ENCODE measurements at places on chromosomes 11 and 22.

- no peak for DNase-seq
Measured at GRCh38 chr11:72856551-72857345, 42.5 kb downstream of the ATG16L2 start.

- DNase-seq, result no peak
Measured at GRCh38 chr22:48531108-48531507, 1296.6 kb downstream of the BRD1 start.

DNA sequence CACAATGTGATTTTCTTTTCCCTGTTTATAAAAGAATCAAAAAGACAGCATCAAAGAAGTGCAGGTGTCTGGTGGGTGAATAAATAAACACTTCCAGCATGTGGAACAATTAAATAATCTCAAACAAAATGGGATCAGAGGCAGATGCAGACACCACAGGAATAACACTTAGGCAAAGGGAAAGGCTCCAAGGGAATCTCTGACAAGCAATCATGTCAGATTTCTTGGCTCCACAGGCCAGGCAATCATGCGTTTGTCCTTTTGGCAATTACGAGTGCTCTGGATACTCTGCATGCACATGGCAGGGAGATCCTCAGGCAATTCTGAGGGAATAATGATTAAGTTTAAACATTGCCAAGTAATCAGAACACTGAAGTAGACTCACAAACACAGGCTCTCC is 403.5 kb upstream of the LUZP2 start:
- DNase-seq, result no peak

- DNase-seq, result no peak
Measured at GRCh38 chr11:111549869-111550203, 9.3 kb downstream of the LAYN start.

- DNase-seq, result no peak
Measured at GRCh38 chr11:44256673-44257291, 53.2 kb downstream of the ALX4 start.

DNA sequence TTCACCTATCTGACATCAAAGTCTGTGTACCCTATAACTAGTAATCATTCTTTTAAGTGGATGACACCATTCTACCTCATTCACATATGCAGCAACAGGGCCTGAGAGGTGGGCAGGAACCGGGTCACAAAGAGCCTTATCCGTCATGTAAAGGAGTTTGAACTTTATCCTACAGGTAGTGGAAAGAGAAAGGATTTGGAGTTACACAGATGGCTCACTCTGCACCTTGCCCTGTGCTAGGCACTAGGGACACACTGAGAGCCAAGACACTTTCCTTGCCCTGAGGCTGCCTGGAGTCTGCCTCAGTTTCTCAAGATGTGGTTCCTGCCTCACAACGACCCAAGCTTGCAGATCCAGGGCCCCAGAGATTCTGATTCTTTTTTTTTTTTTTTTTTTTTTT is 14.3 kb upstream of the ACER3 start:
- no peak for DNase-seq
